Kasumi-1 (cell line): ENCODE measurements at places on chromosomes 7 and 10.

DNA sequence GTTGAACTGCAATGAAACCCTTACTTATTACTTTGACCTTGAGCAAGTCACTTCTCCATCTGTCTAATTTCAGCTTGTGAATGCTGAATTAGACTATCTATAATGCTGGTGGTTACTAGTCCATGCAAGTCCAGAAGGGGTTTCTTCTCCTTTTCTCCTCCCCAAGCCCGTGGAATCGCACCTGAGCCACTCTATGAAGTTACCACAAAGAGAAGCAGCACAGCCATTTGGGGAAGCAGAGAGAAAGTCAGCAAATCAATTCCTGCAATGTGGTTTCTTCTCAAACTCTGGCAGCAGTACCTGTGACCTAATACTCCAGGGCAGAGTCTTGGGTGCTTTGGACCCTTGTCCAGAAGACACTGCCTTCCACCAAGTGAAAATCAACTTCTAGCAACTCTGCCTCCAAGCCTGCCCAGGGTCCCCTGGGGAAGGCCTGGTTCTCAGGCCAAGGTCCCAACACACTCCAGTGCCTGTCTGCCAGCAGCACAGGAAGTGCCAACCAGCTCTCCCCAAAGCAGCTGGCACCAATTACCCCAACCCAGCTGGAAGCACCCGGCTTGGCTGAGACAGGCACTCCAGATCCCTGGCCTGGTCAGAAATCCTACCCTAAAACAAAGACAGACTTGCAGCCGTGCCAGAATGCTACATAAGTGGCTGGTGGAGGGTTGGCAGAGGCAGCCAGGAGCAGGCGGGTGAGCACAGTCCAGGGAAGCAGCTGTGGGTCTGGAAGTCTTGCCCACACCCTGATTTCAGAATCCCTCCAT is 200.3 kb downstream of the LSM5 start:
- DNase-seq, result no peak

DNA sequence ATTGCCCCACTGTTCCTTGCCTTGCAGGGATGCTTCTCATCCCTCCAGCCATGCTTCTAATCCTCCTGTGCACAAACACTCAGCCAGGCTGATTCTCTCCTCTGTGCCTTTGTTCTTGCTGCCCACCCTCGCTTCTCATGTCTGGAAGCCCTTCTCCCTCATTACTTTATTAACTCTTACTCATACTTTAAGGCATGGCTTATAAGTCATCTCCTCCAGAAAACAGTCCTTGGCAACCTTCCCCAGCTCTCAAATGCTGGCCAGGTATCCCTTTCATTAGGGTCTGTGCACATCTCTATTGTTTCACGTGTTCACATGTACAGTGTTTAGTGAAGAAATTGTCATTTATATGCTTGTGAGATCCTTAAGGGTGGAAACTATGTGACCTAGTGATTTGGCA is 62.9 kb downstream of the ITGB8 start:
- no peak for DNase-seq

- no peak for DNase-seq
Measured at GRCh38 chr7:130879191-130879590, 145.2 kb upstream of the KLF14 start.

GRCh38 chr7:49821181-49821580 is 47.7 kb downstream of the VWC2 start:
- no peak for DNase-seq

DNA sequence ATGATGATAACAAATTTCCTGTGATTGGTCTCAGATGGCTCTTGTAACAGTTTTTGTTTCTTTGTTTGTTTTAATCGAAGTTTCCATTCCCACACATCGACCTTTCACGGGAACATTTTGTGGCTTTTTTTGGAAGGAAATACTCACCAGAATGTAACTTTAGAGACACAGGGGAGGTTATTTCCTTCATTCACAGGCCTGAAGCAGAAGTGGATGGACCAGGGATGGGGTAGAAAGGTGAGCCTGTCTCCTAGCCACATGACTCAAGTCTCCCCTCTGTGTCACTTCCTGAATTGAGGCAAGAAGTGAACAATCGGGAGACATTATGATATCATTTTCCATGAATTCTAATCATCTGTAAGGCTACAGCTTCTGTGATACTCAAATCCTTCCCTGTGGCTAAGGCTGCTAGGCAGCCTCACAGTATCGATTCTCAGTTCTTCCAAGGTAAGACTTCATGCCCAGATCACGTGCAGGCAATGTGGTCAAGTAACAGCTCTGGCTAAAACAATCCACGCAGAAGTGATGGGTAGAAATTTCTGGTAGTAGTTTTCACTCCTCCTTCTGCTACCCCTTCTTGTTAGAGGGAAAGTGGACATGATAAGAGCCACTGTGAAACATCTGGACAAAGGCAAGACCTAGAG is 203.9 kb upstream of the NEBL start:
- DNase-seq, result no peak

DNA sequence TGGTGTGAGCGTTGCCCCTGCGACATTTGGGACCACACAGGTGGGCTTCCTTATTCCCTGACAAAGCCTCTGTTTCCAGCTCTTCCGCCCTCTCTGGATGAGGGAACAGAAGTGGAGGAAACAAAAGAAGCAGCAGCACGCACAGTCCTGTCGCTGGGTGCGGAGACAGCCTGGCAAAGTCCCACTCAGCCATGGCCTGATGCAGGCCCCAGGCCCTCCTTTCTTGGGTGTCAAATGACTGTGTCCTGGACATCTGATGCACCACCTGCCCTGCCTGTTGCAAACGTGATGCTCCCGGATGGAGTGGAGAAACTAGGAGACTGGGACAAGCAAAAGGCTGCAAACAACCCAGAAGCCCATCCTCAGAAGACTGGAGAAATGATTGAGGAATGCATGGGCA is 20.7 kb downstream of the ZMIZ2 start:
- no peak for DNase-seq

DNA sequence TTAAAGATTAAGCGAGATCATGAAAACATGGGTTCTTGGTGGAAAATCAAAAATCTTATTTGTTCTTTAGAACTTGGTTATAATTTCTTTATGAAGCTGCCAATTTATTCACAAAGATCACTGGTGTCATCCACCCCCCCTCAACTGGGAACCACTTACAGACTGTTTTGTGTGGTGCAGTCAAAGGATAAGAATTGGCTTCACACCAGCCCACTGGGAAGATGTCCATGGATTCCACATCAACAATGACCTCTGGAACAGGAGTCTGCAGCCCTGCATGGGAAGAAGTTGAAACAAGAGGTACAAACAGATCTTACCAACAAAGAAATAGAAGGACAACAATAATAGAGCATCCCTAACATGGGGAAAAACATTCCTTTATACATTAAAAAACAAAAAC is 205.2 kb downstream of the SFMBT2 start:
- DNase-seq, result no peak
